Left renal pelvis (tissue), 4 donors: ENCODE measurements at places on chromosomes 3 and 15. TPM values are rescaled to one million over a fixed set of nuclear protein-coding genes. Genes with fewer than 3 reads are reported as not detected.

SOX2 gene
- 0.41 TPM for polyA plus RNA-seq

ZNF774 gene
- polyA plus RNA-seq = 4.6 TPM

FOXB1 gene
- not detected for polyA plus RNA-seq

CHRNA7 gene
- polyA plus RNA-seq = 11.1 TPM

GADL1 gene
- 0.60 TPM for polyA plus RNA-seq

SLC28A1 gene
- polyA plus RNA-seq = 0.75 TPM

MAP6D1 gene
- polyA plus RNA-seq = 0.47 TPM

CCR8 gene
- not detected for polyA plus RNA-seq

HYAL1 gene
- polyA plus RNA-seq = 6.7 TPM

B3GNT5 gene
- polyA plus RNA-seq = 25.4 TPM

PLOD2 gene
- 137 TPM for polyA plus RNA-seq

TM4SF4 gene
- 2.8 TPM for polyA plus RNA-seq

SCAANT1 gene
- polyA plus RNA-seq = 1.7 TPM

SLC24A5 gene
- 0.49 TPM for polyA plus RNA-seq

IL20RB gene
- 0.33 TPM for polyA plus RNA-seq

KY gene
- 0.87 TPM for polyA plus RNA-seq

PDZRN3 gene
- polyA plus RNA-seq = 35.8 TPM

PSTPIP1 gene
- 1.4 TPM for polyA plus RNA-seq

LIPH gene
- polyA plus RNA-seq = 1.4 TPM

ABI3BP gene
- 21.5 TPM for polyA plus RNA-seq

KLHL40 gene
- polyA plus RNA-seq = not detected

MKRN2OS gene
- 0.98 TPM for polyA plus RNA-seq

RBP2 gene
- polyA plus RNA-seq = 0.96 TPM

SLC22A14 gene
- 0.66 TPM for polyA plus RNA-seq

HRH1 gene
- polyA plus RNA-seq = 2.9 TPM
